ENCODE measurements at places on chromosomes 4 and X.

DNA sequence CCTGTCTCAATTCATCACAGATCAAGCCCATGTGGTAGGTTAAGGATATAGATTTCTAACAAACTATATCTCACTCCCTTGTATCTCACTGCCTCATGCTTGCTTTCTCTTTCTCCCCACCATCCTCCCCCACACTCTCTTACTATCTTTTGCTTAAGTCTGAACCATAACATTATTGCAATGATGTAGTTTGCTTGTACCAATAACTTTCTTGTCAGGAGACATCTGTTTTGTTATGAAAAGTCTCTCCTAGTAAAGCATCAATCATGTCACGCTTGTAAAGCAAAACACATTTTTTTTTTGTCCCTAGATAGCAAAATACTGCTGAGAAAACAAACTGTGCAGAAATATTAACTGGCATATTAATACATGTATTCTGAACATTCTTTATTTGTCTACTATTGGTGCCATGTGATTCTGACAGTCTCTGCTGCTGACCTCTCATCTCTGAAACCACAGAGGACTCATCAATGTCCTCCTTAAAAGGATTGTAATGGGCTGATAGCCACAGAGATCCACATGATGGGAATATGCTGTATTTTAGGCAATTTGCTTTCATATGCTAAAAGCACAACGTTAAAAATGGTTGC is 217.5 kb downstream of the VEGFC start:
- DNase-seq = no peak

GRCh38 chr4:6044276-6044675 is 26.0 kb upstream of the C4orf50 start:
- DNase-seq = no peak

GRCh38 chrX:3141031-3141430 is 99.8 kb downstream of the ARSF start:
- DNase-seq = no peak

GRCh38 chr4:40910706-40911105 is 161.0 kb downstream of the NSUN7 start:
- no peak for DNase-seq

DNA sequence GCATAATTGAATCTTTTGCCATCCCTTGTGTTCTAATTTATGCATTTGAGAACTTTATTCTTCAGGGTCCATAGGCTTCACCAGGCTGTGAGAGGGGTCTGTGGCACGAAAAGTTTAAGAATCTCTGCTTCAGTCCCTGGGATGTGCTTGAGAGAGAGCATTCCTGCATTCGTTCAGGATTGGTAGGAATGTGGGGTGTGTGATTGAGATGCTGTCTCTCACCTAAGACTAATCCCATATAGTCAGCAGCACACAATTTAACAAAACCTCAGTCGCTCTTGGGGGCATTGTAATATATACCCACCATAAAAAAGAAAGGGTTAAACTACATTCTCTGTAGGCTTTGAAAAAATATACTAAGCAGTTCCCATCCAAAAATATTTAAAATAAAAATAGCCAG is 41.7 kb downstream of the PTTG2 start:
- DNase-seq = no peak

- DNase-seq = no peak
Measured at GRCh38 chr4:167109859-167110258, 124.4 kb downstream of the SPOCK3 start.

- no peak for DNase-seq
Measured at GRCh38 chr4:72300126-72300525, 268.3 kb downstream of the NPFFR2 start.

GRCh38 chrX:85303544-85303943 is 59.8 kb downstream of the ZNF711 start:
- no peak for DNase-seq

DNA sequence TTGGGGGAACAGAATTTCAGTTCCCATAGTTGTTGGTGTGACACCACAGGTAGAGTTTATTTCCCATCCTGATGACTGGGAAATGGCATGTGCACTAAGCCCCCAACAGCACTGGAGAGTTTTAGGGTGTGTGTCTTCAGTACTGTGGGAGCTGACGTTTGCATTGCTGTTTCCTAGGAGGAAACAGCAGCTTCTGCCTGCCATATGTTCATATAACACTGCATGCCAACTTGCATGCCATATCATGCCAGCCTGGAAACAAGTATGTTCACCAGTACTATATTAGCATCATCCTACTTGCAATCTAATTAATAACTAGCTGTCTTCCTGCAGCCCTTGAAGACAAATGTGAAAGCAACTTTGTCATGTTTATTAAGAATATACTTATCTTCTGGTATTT is 58.2 kb downstream of the NAA11 start:
- DNase-seq = no peak

GRCh38 chrX:40285876-40286275 is 188.1 kb upstream of the BCOR start:
- no peak for DNase-seq

DNA sequence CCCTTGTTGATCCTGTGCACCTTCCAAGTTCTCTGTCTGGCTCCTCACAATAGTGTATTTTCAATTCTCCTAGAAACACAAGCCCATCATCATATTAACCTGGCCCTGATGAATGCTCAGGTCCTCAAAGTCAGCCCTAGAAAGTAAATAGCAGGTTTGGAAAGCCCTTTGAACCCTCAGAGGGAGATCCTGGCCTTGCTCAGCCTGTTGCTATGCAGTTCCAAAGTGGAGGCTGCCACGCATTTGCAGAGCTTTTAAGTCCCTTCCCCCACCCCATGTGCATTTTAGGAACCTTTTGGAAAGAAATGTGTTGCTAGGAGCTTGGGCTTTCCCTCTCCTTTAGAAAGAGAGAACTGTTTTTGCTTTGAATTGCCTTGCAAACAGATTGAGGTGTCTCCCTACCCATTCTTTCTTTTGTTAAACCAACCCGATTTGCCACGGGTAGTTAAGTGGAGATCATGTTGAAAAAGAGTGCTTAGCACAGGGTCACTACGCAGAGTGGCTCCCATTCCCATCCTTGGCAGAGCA is 12.2 kb downstream of the MAMLD1 start:
- DNase-seq = no peak

- DNase-seq = no peak
Measured at GRCh38 chr4:78754872-78755271, 21.3 kb upstream of the BMP2K start.

DNA sequence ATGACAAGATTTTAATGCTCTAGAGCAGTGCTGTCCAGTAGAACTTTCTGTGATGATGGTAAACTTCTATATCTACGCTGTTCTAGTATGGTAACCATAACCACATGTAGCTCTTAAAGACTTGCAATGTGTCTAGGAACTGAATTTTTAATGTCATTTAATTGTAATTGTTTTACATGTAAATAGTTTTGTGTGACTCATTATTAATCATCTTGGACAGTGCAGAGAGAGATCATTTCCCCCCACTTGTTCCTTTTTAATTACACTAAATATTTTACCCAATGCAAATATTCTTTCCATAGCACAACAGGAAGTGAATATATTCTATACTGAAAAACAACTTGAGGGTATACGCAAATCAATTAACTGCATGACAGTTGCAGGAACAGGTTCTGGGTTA is 5.8 kb downstream of the ATG4A start:
- DNase-seq = no peak

DNA sequence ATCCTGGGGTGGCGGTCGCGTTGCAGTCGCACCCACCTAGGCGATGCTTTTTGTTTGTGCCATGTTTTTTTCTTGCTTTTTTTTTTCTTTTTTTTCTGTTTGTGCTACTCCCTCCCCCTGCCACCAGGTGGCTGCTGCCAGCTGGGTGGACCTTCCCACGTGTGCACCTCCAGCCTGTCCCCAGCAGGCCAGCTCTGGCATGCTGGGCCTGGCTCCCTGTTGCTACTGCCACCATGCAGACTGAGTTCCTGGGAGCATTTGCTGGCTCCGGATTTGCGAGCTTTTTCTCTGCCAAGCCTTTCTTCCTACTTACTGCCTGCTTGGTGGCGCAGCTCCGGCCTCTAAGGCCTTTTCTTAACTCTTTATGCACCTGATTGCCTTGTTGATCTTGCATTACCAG is 161.2 kb upstream of the WDFY3 start:
- DNase-seq = peak; percentile 38

- DNase-seq = no peak
Measured at GRCh38 chr4:140185412-140186081, 31.6 kb upstream of the MAML3 start.

- no peak for DNase-seq
Measured at GRCh38 chr4:140607852-140608251, 39.1 kb upstream of the UCP1 start.

DNA sequence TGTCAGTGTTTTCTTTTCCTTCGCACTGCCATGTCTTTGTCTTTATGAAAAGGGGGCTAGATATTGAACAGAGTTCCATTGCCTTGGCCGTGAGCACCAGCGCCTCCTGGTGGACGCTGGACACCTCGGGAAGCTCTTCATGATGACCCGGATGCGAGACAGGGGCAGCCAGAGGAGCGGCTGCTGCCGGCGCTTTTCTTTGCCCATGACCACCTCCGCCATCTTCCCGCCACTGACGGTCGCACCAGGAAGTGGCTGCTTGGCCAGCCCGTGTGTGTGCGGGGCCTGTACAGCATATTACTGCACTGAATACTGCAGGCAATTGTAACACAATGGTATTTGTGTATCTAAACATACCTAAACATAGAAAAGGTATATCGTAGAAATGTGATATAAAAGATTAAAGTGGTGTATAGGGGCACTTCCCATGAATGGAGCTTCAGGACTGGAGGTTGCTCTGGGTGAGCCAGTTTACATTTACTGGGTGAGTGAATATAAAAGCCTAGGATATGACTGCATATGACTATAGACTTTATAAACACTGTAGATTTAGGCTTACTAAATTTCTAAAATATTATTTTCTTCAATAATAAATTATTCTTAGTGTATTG is 15.8 kb upstream of the GRIA2 start:
- peak; percentile 55 for DNase-seq

- no peak for DNase-seq
Measured at GRCh38 chr4:10334506-10335028, 122.7 kb downstream of the ZNF518B start.

DNA sequence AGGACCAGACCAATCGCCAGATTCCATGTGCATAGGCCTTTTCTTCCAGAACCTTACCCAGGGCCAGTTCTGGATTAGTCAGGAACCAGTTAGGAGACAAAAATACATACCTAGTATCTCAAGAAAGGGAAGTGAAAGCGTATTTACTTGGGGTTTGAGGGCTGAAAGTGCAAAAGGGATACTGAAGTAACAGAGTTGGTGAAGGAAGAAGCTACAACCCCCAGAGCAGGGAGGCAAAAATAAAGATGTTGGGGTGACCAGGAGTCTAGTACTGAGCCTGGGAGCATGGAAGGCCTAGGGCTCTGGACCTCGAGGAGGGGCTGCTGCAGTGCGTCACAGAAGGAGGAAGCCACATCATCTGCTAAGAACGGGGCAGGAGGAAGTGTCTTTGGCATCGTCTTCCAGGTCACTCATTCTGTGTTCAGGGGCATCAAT is 38.3 kb downstream of the TKTL1 start:
- DNase-seq = no peak

- no peak for DNase-seq
Measured at GRCh38 chrX:39938466-39938865, 159.3 kb downstream of the BCOR start.

- DNase-seq = no peak
Measured at GRCh38 chr4:162978398-162978797, 188.3 kb downstream of the NAF1 start.

- DNase-seq = no peak
Measured at GRCh38 chr4:91990726-91991125, 313.0 kb upstream of the GRID2 start.

Measured in endothelial cell (in vitro differentiated cells).